ENCODE measurements at places on chromosomes 1 and 21.

GRCh38 chr1:62444701-62445100, 7.9 kb downstream of the USP1 start:
- no peak for DNase-seq

DNA sequence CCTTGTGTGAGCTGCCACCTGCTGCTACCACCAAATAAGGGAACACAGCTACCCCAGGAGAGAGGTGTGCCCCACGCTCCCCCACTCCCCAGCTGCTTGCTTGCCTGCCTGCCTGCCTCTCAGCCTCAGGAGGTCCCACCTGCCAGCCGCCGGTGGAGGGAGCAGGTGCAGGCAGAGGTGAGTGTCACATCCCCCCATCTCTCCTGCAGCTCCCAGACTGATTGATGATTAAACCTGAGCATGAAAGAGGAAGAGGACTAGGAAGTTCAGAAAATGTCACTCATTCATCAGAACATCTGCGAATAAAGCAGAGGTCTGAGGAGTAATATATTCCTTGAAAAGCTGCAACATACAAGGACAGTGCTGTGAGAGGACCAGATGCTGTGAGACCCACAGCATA, 58.6 kb upstream of the HIVEP3 start:
- DNase-seq, result no peak

DNA sequence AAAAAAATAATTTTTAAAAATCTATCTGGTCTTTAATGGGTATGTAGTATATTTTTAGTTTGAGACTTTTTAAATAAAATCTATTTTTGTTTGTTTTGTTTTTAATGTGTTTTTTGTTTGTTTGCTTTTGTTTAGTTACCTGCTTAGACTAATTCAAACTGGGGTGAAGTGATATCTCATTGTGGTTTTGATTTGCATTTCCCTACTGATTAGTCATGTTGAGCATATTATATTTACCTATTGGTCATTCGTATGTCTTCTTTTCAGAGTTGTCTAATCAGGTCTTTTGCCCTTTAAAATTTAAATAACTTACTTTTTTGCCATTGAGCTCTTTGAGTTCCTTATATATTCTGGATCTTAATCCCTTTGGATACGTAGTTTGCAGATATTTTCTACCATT, 20.3 kb downstream of the CD1B start:
- DNase-seq, result no peak

GRCh38 chr21:46404306-46404705, 54.4 kb upstream of the DIP2A start:
- no peak for DNase-seq

DNA sequence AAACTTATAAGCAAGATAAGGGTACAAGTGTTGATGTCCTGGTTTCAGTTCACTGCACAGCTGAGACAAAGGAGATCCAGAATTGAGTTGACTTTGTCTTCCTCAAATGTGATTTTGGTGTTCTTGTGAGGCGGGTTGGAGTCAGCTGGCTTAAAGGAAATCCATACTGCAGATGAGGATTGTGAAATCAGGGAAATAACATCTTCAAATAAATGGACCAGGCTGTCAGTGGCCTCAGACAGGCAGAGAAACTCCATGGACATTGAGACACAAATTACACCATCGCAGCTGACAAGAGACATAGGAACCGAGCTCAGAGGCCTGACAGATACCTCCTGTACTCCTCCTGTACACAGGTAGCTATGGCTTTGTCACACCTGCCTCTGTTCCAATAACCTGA, 27.0 kb upstream of the REG4 start:
- no peak for DNase-seq

GRCh38 chr1:228830185-228830953, 95.1 kb downstream of the RHOU start:
- DNase-seq, result no peak

DNA sequence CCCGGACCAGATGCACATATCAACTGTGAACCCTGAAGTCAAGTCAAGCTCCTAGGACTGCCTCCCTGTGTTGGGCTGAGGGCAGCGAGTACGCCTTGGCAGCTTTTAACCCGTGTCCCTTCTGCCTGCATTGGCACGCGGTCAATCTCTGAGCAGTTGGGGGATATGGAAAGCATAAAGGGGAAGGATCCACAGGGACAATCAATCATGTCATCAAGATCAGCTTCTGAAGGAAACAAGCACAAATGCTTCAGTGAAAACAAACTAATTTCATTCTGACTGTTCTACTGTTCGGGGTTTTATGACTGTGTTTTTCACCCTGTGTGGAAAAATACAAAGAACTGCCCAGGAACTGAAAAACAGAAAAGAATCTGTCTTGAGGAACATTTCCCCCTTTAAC, 106.2 kb downstream of the RUNX1 start:
- no peak for DNase-seq

GRCh38 chr1:241413386-241413785, 56.4 kb upstream of the RGS7 start:
- DNase-seq, result no peak

DNA sequence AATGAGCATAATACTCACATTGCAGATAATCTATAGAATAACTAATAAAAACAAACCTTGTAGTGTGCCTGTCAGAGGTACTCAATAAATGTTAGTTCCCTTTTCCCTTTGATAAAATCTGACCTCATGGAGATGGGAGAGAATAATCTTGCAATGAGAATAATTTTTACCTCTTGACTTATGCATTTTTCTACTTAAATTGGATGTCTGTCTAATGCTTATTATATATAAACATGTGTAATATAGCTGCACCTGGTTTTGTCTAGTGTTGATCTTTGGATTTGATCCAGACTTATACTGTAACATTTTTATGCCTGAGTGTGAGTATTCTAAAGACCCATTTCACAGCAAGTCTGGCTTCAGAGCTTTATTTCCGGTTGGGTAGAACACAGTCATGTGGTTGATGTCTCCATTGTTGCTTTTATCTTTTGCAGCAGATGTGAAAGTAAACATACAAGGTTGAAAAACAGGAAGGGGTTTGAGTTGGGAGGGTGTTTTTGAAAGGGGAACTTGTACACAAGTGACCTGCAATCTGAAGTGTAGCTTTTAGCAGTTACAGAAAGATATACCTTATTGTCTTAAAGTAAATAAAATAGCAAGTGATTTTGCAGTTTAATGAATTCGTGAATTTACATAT, 12.4 kb downstream of the EPB41 start:
- no peak for DNase-seq

GRCh38 chr1:181396811-181397210, 86.5 kb upstream of the CACNA1E start:
- no peak for DNase-seq

DNA sequence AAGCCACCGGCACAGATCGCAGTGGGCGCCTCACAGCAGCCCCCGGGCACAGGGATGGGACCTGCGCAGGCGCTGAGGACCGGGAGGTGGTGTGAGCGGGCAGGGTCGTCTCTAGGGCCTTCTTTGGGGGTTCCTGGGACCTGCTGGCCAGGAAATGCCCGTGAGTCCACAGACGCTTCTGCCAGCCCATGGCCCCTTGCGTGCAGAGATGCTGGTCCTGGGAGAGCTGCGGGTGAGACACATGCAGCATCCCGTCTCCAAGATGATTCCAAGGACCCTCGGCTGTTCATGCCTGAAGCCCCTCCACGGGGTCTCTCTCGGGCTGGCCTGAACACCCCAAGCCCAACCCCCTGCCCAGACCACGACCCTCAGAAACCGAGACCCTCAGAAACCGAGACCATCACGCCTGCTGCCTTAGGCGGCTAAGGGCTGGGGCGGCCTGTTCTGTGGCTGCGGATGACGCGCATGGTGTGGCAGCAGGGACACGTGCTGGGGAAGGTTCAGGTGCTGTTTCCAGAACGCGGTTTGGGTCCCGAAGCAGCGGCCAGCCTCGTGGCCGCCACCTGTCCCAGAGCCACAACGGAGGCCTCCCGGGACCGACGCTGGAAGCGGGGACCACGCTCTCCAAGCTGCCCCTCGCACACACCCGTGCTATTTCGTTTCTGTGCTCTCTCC, 23.0 kb downstream of the CFAP74 start:
- DNase-seq, result no peak

- no peak for DNase-seq
These were observed 25.6 kb downstream of the DPYD start for GRCh38 chr1:97895278-97895677.

- DNase-seq, result no peak
These were observed 49.1 kb upstream of the CPLANE2 start for GRCh38 chr1:16286122-16286521.

DNA sequence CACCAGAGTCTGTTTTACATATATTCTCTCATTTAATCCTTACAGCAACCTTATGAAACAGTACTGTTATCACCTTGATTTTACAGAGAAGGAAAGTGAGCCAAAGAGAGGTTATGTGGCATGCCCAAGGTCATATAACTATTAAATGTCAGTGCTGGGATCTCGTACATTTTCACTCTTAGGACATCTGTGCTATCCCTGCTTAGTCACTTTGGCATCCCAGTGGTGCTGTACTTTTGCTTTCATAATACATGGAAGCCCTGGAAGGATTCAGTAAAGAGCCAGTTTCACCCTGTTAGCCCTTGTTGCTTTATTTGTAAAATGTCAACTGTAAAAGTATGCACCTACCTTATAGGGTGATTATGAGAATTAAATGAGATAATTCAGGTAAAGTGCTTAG, 104.4 kb downstream of the NFIA start:
- no peak for DNase-seq

- DNase-seq, result no peak
These were observed 109.8 kb downstream of the GLIS1 start for GRCh38 chr1:53629101-53629691.

DNA sequence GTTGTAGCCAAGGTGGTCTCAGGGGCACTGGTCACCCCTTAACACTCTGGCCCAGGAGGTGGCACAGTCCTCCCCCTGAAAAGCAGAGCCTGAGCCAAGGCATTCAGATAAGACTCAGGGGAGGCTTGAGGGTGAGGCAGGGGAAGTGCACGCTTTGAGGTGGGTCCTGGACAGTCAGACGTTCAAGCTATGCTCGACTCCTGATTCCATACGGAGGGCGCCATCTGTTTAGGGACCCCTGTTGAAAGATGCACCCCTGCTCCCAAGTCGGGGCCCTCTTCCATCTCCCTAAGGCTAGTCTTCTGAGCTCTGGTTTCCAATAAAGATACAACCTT, 12.9 kb upstream of the CHI3L1 start:
- DNase-seq, result no peak

DNA sequence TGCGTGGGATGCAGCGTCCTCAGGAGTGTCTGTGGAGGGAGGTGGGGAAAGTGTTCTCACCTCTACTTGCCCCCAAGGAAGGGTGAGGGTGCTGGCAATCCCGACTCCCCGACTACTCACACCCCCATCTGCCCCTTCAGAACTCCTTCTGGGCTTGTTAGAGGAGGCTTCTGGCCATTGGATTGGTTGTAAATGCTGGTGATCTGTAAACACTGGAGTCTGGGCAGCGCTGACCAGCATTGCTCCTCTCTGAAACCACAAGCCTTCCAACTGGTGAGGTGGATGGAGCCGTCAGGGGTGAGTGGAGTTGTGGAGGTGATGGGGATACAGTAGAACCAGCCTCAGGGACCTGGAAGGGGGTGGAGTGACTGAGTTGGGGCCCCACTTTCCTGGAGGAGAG, 59.3 kb downstream of the NKAIN1 start:
- DNase-seq, result no peak

- no peak for DNase-seq
These were observed 52.5 kb downstream of the NFASC start for GRCh38 chr1:204923201-204923600.

GRCh38 chr1:202274611-202275010, 67.1 kb downstream of the UBE2T start:
- no peak for DNase-seq

DNA sequence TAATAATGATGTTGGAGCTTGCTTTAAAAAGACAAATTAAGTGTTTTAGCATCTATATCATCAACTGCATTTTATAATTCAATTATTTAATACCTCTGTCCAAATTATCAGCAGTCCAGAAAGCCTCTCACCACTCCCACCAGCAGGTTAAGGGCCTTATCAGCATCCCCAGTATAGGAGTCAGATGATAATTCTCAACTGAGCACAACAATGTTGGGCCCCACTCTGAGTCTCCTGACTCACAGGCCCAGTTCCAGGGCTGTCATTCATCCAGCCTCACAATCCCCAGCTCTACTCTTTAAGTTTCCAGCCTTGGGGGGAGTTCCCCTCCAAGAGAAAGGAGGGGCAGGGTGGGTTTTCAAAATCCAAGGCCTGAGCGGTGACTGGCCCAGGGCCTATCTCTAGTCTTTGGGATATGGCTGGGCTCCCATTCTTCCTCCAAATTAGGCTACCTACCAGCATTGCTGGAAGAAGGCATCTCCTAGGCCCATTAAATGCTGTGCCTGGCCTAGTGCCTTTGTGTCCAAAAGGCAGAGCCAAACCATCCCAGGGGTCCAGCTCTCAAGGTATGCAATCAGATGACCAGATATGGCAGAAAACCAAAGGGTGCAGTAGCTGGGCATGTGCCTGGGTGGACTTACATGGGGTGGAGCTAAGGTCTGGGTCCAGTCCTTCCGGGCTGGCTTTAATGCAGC, 134.1 kb downstream of the GLUL start:
- no peak for DNase-seq

DNA sequence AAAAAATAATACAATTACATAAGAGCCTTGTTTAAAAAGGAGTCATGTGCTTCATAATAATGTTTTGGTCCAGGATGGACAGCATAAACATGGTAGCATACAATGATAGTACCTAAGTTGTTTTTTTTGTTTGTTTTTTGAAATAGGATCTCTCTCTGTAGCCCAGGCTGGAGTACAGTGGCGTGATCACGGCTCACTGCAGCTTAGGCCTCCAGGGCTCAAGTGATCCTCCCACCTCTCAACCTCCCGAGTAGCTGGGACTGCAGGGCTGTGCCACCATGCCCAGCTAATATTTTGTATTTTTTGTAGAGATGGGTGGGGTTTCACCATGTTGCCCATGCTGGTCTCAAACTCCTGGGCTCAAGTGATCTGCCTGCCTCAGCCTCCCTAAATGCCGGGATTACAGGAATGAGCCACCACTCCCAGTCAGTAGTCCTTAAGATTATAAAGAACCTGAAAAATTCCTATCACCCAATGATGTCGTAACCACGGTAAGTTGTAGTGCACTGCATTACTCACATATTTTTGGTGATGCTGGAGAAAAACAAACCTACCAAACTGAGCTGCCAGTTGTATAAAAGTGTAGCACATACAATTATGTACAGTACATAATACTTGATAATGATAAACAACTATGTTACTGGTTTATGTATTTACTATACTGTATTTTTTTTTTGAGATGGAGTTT, 22.4 kb upstream of the RCOR3 start:
- no peak for DNase-seq

GRCh38 chr1:229068270-229068987, 202.5 kb upstream of the RAB4A start:
- no peak for DNase-seq

- DNase-seq, result no peak
These were observed 288.0 kb upstream of the PRMT6 start for GRCh38 chr1:106768501-106768900.

DNA sequence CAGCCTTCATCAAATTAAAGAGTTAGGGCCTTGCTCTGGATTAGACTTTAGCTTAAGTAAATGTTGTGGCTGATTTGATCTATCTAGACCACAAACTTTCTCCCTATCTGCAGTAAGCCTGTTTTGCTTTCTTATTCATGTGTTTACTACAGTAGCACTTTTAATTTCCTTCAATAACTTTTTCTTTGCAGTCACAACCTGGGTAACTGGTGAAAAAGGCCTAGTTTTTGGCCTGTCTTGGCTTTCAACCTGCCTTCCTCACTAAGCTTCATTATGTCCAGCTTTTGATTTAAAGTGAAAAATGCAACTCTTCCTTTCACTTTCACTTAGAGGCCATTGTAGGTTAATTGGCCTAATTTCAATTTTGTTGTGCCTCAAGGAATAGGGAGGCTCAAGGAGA, 12.5 kb upstream of the LPGAT1 start:
- DNase-seq, result no peak
